ENCODE measurements at places on chromosomes 6 and 20. TPM values are rescaled to one million over a fixed set of nuclear protein-coding genes. Genes with fewer than 3 reads are reported as not detected.

The SLCO4A1 gene
- 0.17 TPM for total RNA-seq

The TAP1 gene
- total RNA-seq = 50.1 TPM

The GPR63 gene
- total RNA-seq = 1.2 TPM

The TP53INP2 gene
- 2.5 TPM for total RNA-seq

The AKAP12 gene
- total RNA-seq = 38.0 TPM

The WFDC10B gene
- not detected for total RNA-seq

The MAPK13 gene
- 11.8 TPM for total RNA-seq

The TTK gene
- 4.5 TPM for total RNA-seq

The PSMB8 gene
- 34.4 TPM for total RNA-seq

The PDYN gene
- total RNA-seq = not detected

The DEFB127 gene
- not detected for total RNA-seq

The MAD2L1BP gene
- total RNA-seq = 16.9 TPM

The SPATS1 gene
- total RNA-seq = not detected

The MPIG6B gene
- total RNA-seq = not detected

The SRMS gene
- not detected for total RNA-seq

The LY6G5C gene
- total RNA-seq = not detected

The SOBP gene
- total RNA-seq = 0.33 TPM

The SLC22A7 gene
- total RNA-seq = not detected

The GHRH gene
- total RNA-seq = not detected

All from mammary epithelial cell (primary cell).